H4 (cell line): ENCODE measurements at places on chromosomes 7 and 10. TPM values are rescaled to one million over a fixed set of nuclear protein-coding genes. Genes with fewer than 3 reads are reported as not detected.

TAS2R60 gene
- not detected in 2 replicates for total RNA-seq

FAM171A1 gene
- total RNA-seq = 12.1 and 14.8 TPM in 2 replicates

AGR2 gene
- total RNA-seq = not detected in 2 replicates

EIF5AL1 gene
- 0.68 and 0.81 TPM in 2 replicates for total RNA-seq

LRRD1 gene
- 0.12 TPM in 1 of 2 replicates, not detected in the other for total RNA-seq

EGR2 gene
- 0.39 and 1.1 TPM in 2 replicates for total RNA-seq

DYDC2 gene
- total RNA-seq = 0.08 and 0.47 TPM in 2 replicates

HPS1 gene
- total RNA-seq = 20.4 and 22.3 TPM in 2 replicates

TMEM213 gene
- total RNA-seq = not detected in 2 replicates

PNLIPRP2 gene
- total RNA-seq = not detected in 2 replicates

PAX2 gene
- not detected in 2 replicates for total RNA-seq

ZKSCAN1 gene
- total RNA-seq = 9.1 and 12.2 TPM in 2 replicates
